ENCODE measurements at places on chromosomes 6 and 20.

GRCh38 chr20:18007534-18008292 lies 38.9 kb downstream of the MGME1 start:
- no peak for DNase-seq

DNA sequence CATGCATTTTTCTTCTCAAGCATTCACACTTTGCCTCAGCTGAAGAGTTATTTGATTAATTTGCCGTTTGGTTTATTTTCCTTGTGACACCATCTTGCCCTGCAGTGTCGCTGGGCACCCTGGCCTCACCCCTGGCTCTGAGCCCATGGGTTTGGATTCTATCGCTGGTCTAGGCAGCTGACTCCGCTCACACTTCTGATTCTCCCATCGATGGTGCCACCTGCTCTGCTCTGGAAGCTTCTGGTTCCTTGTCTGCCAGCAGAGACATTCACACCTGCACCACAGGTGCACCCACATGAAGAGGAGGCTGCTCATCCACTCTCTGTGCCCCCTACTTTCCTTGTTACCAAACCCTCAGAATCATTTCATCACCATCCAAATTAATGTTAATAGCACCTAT lies 291.6 kb upstream of the CDH4 start:
- no peak for DNase-seq

DNA sequence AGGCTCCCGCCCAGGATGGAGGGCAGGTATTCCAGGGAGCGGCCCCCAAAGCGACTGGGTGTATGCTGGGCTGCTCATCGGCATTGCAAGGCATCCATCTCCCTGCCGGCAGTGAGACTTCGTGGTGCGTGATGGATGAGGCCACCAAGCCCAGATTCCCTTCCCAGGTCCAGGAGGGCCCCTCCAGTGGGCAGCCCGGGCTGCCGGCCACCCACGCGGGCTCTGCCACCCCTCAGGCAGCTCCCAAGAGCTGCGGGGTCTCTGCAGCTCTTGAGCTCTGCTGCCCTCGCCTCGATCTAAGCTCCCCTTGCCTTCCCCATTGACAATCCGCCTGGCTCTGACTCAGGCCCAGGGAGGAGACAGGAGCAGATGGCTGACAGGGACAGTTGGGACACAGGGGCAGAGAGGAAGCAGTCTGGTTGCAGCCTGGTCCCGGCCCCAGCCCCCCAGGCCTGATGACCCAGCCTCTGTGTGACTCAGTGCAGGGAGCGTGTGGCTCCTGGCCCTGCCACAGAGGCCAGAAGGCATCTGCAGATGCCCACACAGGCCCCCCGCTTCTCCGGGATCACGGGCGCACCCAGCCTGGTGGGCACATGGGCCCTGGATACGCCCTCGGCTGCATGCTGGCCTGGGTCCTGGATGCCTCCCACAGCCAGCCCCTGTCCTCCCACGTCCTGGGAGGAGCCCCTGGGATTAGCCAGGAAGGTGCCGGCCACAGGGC lies 33.0 kb downstream of the SLCO4A1 start:
- DNase-seq = no peak

GRCh38 chr20:1809131-1809572 lies 86.1 kb upstream of the SIRPA start:
- no peak for DNase-seq

- no peak for DNase-seq
Measured at GRCh38 chr6:114649298-114649697, 306.5 kb upstream of the HS3ST5 start.

DNA sequence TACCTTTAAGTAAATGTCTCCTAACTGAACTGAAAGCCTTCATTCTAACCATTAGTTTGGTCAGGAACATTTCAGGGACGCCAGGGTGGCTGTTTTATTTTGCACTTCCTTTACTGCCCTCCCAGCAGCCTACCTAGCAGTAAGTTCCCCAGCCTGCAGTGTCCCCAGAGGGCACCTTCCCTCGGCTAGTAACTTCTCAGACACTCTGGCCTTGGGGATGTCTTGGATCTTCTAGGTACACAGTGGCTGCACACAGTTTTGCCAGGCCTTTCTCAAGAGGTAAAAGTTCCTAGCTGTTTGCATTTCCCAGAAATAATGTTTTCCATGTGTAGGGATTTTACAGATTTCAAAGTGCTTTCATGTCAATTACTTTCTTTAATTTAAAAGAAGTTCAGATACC lies 378 bp upstream of the LAMA2 start:
- DNase-seq = no peak

DNA sequence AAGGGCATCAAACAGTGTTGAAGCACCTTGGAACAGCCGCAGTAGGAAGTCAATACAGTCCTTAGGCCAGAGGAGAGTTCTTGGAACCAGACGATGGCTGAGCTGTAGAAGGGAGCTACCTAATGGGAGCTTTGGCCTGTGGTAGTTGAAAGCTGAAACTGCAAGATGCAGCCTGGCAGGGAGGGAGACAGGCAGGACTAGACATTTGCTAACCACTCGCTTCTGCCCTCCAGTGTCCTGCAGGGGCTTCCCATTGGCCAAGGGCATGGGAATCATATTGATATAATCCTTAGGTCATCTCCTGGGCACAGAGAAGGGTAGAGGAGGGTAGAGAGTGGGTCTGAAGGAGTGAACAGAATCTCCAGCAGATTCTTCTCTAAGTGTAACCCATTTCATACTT lies 60.4 kb downstream of the TPD52L1 start:
- DNase-seq = no peak

GRCh38 chr20:49671433-49671832 lies 42.2 kb downstream of the B4GALT5 start:
- no peak for DNase-seq

- DNase-seq = no peak
Measured at GRCh38 chr20:1267161-1267560, 1.1 kb downstream of the SNPH start.

GRCh38 chr20:51563486-51564332 lies 21.2 kb upstream of the NFATC2 start:
- no peak for DNase-seq

- no peak for DNase-seq
Measured at GRCh38 chr20:50347284-50348063, 156.8 kb downstream of the CEBPB start.

DNA sequence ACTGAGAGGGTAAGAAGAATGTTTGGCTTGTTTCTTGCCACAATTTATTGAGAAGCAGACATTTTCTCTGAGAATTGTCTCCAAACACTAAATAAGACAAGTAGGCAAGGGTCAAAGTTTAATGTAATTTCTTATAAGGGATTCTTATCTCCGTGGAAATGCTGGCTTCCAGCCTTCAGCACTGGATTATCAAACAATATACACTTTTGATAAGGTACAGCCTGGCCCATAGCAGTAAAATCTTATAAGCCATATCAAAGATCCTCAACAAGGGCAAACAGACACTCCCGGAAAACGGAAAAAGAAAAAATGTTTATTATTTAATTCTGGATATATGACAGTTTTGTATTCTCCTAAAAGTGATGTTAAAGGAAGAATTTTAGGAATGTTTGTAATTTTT lies 18.5 kb upstream of the ZSCAN9 start:
- no peak for DNase-seq

- no peak for DNase-seq
Measured at GRCh38 chr6:148385379-148385778, 42.7 kb downstream of the SASH1 start.

- no peak for DNase-seq
Measured at GRCh38 chr6:142339968-142340658, 38.3 kb downstream of the ADGRG6 start.

- no peak for DNase-seq
Measured at GRCh38 chr6:43532201-43532600, 15.3 kb downstream of the POLR1C start.

DNA sequence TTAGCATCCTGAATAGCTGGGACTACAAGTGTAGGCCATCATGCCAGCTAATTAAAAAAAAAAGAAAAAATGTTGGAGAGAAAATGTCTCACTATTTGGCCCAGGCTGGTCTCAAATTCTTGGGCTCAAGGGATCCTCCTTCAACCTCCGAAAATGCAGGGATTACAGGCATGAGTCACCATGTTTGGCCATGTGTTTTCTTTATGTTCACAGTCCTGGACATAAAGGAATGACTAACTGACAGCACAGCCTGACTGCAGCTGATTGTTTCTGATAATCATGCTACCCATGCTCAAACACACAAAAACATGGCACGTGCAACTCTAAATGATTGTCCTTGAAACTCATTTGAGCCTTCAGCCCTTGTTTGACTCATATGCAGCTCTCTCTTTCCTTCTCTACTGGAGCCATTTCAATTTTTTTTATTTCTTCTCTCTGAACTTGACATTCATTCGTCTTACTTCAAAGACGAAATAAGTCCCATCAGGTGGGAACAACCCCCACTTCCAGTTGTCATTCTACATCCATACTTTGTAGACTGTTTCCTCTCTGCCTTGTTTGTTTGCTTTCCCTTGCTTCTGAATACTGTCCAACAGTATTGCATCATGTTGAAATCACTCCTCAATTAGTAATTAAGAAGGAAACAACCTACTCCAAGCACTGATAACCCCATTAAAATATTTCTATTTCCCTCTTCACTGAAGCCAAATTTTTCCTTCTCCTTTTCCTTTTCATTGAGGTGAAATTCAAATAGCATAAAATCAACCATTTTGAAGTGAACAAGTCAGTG lies 413.0 kb downstream of the BMP2 start:
- DNase-seq = no peak

DNA sequence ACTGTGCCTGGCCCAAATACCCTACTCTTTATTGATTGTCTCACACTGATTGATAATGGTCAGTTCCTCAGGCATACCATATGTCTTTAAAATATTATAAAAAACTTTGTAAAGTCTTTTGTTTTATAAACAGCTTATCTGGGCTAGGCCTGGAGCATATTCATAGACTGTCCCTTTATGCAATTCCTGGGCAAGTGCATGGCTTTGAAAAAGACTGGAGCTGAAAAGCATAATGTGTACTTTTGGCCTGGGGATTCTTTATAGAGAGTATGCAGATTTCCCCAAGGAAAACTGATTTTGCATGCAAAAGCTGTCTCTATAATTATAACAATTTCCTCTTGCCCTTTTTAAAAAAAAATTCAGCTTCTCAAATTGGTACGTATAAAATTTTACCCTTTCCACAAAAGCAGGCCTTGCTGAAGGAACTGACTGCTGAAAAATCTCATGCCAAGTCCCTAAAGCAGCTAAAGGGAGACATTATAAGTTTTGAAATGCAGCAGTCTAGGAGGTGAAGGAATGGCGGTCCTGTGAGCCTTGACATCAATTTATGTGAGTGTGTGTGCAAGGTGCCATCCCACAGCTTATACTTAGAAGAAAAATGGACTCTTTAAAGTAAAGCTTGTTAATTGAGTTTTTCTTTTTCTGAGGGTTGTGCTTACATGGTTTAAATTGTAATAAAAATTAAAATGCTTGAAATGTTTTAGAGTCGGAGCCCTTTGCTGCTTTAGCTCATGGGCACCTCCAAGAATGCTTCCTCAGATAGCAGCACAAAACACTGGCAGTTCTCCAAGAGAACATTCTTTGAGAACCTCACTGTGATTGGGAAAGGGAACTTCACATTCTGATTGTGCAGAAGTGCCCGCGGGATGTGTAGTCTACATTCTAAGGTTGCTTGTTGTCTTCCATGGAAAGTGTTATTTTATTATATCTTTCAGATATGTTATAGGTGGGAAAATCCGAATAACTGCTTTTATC lies 43.9 kb downstream of the PLCB4 start:
- DNase-seq = no peak

- no peak for DNase-seq
Measured at GRCh38 chr6:87606199-87606598, 16.3 kb downstream of the ORC3 start.

DNA sequence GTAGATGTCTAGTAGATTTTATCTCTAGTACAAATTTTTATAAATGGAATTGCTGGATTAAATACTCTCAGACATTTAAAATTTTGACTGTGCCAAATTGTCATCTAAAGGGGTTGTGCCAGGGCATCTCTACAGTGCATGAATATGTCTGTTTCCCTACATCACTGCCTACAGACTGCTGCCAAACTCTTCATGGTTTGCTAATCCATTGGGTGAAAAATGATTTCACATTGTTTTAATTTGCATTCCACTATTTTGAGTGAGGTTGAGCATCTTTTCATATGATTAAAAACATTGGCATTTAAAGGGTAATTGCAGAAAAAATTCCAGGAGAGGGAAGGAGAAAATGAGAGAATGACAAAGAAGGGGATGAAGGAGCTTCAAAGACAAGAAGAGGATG lies 267.7 kb upstream of the RNF24 start:
- DNase-seq = no peak

GRCh38 chr6:122749451-122750050 lies 30.0 kb upstream of the FABP7 start:
- DNase-seq = no peak

DNA sequence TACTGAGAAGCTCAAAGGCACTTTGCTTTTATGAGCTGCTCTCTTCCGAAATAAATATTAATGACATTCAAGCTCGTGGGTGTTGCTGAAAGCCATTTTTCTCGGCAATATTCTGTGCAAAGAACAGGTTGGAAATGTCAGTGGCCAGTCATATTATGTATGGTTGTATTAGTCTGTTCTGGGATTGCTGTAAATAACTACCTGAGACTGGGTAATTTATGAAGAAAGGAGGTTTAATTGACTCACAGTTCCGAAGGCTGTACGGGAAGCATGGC lies 32.1 kb downstream of the TUBB2B start:
- no peak for DNase-seq

- DNase-seq = no peak
Measured at GRCh38 chr6:122407712-122408111, 8.3 kb downstream of the HSF2 start.

DNA sequence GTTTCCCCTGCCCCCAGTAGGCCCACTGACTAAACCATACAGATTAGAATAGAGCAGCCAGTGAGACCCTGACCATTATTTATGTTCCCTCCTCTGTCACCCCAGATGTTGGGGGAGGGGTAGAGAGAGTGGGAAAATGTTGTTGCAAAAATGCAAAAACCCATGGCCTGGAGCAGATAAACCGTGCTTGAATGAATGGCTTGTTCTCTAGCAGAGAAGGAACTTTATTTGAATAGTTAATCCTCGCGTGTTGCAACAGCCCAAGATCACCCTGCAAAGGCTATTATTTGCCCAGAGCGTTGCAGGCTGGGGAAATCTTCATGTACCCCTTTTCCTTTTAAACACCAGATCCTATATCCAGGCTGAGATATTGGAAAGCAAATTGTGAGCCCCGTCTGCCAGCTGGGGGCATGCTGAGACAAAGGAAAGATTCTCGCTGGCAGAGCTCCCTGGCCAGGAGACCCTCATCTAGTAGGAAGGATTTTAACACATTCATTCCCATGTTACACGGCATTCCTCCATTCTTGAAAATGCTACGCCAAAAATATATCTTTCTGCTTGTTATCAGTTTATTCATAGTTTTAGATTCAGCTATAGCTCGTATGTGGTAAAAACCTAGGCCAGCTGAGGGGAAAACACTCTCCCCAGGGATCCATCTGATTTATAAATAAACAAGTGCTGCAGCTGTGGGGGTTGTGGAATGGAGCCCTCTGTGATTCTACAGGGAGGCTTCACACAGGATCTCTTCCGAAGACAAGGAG lies 53.0 kb downstream of the LINC00237 start:
- DNase-seq = no peak
